A673 (cell line): ENCODE measurements at places on chromosomes 16 and 17.
A peak's percentile ranks its signal among the peaks of the same experiment; 100 is the strongest.

DNA sequence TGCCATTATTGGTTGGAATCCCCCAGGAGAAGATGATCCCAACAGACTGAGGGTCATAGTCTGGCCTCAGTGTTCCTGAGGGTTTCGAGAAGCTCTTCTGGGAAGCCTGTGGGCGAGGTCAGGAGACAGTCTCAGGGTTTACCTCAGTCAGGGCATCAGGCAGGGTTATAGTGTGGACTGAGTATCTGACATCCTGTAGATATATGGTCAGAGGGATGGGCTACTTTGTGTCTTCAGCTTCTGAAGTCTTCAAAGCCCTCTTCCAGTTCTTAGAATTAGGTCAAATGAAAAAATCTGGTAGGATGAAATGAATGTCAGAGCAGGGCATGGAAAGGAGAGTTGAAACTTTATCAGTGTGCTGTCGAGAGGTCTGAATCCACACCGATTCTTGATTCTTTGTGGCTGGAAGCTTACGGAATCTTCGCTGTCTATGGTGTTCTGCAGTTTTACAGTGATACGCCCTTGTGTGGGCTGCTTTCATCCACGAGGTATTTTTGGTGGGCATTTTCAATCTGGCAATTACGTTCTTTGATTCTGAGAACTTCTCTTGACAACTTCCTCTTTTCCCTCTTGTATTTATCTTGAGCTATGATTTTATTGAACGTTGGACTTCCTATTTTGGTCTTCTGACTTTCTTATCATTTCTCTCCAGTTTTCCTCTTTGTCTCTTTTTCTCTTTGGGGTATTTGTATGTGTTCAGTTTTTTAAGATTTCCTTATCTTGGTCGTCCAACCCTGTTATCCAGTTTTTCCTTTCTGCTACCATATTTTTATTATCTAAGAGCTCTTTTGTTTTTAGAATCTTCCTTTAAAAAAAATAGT lies 30.4 kb downstream of the BPTF start:
- no peaks in the 10 kb centered on the region for H3K27me3 ChIP-seq
- no peak overlapping the region for H3K27ac ChIP-seq
- DNase-seq: no peak
- H3K36me3 ChIP-seq: peaks cover 15% of the 10 kb centered on the region
- no peak overlapping the region for H3K4me3 ChIP-seq

DNA sequence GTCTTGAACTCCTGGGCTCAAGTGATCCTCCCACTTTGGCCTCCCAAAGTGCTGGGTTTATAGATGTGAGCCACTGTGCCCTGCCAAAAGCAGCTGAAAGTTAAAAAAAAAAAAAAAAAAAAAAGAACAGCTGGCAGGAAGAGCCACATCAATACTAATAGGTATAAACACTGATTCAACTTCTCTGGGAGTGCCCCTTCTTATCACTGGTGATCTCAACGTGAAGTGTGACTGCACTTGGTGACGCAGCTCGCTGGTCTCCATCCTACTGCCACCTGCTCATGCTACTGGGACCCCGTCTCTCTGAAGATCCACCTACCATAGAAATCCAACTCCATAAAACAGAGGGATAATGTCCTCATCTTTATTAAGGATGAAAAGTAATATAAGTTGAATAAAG lies 40.8 kb downstream of the RNF157 start:
- H3K27ac ChIP-seq: no peak overlapping the region
- no peaks in the 10 kb centered on the region for H3K27me3 ChIP-seq
- no peaks in the 10 kb centered on the region for H3K4me1 ChIP-seq
- H3K36me3 ChIP-seq: no peaks in the 10 kb centered on the region
- DNase-seq: no peak

GRCh38 chr17:68346448-68346847 lies 55.2 kb downstream of the ARSG start:
- no peak overlapping the region for H3K4me3 ChIP-seq
- no peaks in the 10 kb centered on the region for H3K36me3 ChIP-seq
- no peak overlapping the region for H3K27ac ChIP-seq
- H3K4me1 ChIP-seq: peaks cover 13% of the 10 kb centered on the region
- DNase-seq: peak; percentile 82

DNA sequence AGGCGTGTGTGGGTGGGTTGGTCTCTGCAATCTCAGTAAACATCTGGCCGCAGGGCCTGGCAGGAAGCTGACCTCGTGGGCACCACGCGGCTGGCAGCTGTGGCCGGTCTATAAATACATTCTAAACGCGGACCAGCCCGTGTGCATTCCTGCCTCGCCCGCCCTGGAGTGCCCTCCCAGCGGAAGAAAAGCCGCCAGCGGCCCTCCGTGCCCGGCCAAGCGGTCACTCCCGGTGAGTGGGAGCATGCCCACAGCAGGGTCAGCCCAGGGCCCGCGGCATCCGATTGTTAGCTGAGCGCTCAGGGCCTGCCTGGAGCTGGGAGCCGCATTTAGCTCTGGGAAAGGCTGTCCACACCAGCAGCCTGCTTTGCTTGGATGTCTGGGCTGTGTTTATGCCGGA lies 10.3 kb downstream of the ZNF469 start:
- H3K4me1 ChIP-seq: no peaks in the 10 kb centered on the region
- no peak overlapping the region for H3K4me3 ChIP-seq
- H3K27me3 ChIP-seq: peaks cover 97% of the 10 kb centered on the region
- H3K36me3 ChIP-seq: no peaks in the 10 kb centered on the region
- no peak for DNase-seq

GRCh38 chr16:56519459-56520250 lies at the start of gene BBS2:
Gene BBS2, minus strand, starts transcription at chr16:56520024. Its CDS starts 162 bp downstream, at chr16:56519862.
- H3K36me3 ChIP-seq: no peaks in the 10 kb centered on the region
- H3K27me3 ChIP-seq: no peaks in the 10 kb centered on the region
- peak within 1 kb of the TSS; percentile 79 for H3K27ac ChIP-seq
- H3K4me3 ChIP-seq: peak within 1 kb of the TSS; percentile 91
